ENCODE measurements at places on chromosomes 3 and 15. TPM values are rescaled to one million over a fixed set of nuclear protein-coding genes. Genes with fewer than 3 reads are reported as not detected.
A peak's percentile ranks its signal among the peaks of the same experiment; 100 is the strongest.

GOLGA8G gene
- not detected for total RNA-seq

DNA sequence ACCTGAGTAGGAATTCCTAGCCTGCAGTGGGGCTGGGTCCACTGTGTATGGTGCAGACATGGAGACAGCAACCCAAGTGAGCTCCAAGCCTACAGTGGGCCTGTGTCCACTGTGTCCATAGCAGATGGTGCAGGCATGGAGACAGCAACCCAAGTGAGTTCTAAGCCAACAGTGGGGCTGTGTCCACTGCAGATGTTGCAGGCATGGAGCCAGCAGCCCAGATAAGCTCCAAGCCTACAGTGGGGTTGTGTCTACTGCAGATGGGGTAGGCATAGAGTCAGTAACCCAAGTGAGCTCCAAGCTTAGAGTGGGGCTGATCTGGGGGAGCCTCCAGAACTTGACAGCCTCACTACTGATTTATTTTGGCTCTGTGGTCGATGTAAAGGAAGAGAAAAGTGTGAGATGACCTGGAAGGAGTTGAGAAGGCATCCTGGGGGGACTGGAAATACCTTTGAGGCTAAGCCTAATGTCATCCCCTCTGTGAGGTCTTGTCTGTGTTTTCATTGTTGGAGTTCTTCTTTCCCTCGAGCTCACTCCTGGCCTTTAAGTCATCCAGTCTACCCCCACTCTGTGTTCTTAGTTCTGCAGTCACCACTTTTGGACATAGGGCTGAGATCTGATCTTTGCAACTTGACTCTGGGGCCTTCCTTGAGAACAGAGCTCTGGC, 22.4 kb upstream of the IL16 start:
- no peak for DNase-seq

ITIH1 gene
- total RNA-seq = under 0.01 TPM

DNA sequence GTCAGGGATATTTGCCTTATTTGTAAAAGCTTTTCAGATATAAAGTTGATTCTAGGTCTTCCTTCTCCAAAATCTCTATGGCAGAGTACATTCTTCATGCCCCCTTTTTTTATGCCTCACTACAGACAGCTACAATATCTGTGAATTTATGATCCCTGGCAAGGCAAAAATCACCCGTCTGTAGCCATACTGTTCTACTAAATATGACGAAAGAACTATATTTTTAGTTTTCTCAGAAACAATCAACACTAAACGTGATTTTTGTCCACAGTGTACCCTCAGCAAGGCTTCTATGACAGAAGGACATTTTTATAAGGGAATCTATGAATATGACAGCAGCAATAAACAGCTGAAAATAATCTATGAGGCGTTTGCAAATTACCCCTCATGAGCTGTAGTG, 12.7 kb downstream of the LRTM1 start:
- no peak for DNase-seq

GRCh38 chr3:45309876-45310275, 78.5 kb upstream of the LARS2 start:
- DNase-seq = no peak

INSYN1 gene
- not detected for total RNA-seq

GRCh38 chr3:14222900-14223594, 44.4 kb downstream of the LSM3 start:
- DNase-seq = no peak

GRCh38 chr15:79192462-79193036, 90.0 kb upstream of the ANKRD34C start:
- no peak for DNase-seq

- no peak for DNase-seq
These were observed 26.5 kb downstream of the NANOGP8 start for GRCh38 chr15:35058534-35059054.

DNA sequence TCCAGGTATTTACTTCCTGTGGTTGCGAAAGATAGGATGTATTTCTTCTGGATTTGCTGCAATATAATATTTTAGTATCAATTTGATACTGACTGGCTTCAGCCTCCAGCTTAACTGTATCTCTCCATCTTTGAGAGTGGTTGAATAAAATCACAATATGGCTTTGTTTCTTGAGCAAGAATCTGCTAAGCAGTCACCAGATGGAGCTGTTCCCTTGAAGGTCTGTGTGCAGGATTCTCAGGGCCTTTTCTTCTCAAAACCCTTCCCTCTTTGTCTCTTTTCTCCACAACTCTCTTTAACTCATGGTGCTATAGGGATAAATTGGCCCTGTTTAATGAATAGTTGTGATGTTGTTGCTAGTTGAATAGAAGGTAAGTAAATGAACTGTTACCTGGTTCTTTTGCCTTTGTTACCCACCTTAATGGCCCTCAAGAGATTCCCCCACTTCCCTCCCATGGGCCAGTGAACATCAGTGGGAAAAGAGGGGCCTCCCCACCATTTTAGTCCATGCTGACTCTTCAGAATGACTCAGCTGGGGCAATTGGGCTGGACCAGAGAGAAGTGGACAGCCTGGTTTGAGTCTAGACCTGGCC, 34.8 kb upstream of the RAB6B start:
- DNase-seq = no peak

SSUH2 gene
- total RNA-seq = under 0.01 TPM

DNA sequence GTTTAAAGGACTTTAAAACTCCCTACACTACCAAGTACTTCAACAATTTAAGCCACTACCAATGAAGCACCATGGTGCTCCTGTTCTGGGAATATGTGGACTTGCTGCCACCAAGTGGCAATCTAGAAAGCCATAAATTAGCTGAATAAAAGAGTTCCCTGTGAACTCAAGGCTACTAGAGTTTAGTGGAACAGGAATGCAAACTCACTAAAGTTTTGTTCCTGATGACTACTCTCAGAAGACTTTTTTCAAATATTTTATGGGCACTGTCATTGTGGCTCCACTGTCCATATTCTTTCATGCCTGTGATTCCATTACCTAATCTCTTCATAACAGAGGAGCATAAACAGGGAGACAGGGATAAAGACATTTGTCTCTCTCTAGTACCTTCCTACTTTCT, 63.9 kb downstream of the TMCC1 start:
- peak; percentile 87 for DNase-seq

DNA sequence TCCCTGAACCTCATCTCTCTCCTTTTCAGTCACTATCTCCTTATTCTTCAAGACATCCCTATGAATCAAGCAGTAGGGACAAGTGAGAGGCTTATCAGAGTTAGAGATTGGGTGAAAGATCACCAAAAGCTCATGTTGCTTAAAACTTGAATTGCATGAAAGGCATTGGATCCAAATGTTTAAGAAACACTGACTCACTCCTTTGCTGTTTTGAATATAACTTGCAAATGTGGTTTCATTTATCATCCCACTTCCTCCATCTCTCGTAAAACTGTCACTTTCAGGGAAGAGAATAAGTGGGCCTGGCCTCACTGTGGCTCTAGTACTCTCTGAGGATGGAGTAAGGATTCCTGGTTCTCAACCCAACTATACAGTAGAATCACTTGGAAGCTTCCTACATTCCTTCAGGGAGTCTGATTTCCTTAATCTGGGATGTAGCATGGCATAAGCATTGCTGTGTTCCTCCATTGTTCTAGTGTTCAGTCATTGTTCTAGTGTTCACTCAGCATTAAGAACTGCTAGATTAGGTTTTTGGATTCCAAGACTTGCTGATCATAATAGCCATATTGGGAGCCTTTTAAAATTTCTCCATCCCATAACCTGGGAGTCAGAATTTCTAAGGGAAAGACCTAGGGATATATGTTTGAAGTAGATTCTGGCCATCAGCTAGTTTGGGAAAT, 171.8 kb downstream of the TMEM108 start:
- no peak for DNase-seq

GRCh38 chr3:71462586-71462985, 120.9 kb downstream of the FOXP1 start:
- DNase-seq = no peak

FEZF2 gene
- not detected for total RNA-seq

CCR8 gene
- not detected for total RNA-seq

DNA sequence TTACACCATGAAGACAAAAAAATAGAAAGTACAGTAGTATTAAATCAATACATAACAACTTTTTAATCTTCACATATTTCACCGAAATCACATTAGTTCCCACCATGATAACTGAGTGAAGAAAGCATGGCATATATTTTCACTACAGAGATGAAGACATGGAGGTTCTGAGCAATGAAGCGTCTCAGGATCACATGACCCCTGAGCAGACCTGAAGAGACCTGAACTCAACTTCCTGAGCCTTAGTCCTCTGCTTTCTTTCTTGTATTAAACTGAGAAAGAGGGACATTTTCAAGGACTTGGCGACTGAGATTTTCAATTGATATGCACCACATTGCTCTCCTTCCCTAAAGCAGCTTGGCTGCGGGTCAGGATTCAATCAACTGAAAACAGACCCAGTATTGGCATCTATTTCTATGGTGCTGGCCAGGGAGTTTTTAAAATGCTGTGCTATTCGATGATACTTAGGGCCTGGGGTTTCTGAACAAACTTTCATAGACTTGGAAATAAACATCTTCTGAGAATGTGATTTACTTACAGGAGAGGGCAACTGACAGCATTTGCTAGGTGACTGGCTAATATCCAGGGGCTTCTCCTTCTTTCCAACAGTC, 165.1 kb downstream of the LSAMP start:
- DNase-seq = no peak

DNA sequence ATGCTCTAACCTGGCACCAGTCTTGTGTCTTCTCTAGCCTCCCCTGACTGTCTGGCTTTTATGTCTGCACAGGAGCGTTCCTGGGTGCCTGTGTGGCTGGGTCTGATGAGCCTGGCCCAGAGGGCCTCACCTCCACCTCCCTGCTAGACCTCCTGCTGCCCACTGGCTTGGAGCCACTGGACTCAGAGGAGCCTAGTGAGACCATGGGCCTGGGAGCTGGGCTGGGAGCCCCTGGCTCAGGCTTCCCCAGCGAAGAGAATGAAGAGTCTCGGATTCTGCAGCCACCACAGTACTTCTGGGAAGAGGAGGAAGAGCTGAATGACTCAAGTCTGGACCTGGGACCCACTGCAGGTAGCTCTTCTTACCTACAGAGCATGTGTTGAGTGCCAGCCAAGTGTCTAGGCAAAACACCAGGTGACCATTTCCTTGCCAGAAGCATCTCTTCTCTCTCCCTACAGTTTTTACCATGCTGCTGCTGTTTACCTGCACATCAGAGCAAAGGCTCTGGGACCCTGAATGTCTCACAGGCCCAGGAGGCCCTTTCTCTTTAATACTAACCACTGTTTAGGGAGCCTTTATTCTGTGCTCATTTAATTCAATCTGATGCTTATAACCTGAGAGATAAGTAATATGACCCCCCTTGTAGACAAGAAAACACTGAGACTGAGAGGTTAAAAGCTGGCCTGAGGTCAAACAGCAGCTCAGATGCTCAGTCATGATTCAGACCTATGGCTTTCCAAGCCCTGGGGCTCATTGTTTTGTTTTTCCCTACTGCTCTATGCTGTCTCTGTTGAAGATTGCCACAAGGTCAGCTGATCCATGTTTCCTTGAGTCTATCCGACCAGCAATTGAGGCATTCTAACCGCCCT, 10.4 kb downstream of the PODXL2 start:
- no peak for DNase-seq

DNA sequence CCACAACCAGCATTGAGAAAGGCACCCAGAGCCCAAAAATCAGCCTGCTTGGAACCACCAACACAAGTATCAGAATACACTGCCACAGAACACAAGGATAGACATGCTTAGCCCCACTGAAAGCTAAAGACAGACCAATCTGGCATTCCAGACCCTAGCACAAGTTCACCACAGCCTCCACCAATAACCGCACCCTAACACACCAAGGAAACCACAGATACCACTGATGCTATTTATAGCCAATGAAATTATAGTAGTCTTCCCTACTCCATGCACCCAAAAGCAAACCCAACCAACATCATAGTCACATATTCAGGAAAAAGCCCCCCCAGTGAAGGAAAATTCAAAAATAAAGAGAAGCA, 83.9 kb upstream of the STT3B start:
- no peak for DNase-seq

DNA sequence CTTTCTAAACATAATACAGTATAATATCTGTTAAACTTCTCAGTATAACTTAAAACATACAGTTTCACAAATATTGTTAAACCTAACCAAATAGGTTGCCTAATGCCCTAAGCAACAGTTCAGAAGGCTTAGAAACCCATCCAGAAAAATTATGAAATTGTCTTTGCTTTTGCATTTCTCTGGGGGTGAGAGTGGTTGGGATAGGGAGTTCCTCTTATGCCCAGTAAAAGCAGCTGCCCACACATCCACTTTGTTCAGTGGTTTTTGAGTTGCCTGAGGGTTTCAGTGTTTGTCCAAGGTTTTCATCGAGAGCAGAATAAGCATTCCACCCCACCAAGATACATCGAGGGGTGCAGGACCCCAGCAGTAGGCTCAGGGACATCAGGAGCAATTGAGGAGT, 179.4 kb downstream of the CDIN1 start:
- DNase-seq = no peak

STRIT1 gene
- not detected for total RNA-seq

EXD1 gene
- not detected for total RNA-seq

GRCh38 chr3:17342119-17342518, 400.3 kb downstream of the TBC1D5 start:
- no peak for DNase-seq

MAP2K5 gene
- total RNA-seq = 8.6 TPM

GRCh38 chr3:175325440-175325839, 466.3 kb downstream of the NAALADL2 start:
- no peak for DNase-seq

DNA sequence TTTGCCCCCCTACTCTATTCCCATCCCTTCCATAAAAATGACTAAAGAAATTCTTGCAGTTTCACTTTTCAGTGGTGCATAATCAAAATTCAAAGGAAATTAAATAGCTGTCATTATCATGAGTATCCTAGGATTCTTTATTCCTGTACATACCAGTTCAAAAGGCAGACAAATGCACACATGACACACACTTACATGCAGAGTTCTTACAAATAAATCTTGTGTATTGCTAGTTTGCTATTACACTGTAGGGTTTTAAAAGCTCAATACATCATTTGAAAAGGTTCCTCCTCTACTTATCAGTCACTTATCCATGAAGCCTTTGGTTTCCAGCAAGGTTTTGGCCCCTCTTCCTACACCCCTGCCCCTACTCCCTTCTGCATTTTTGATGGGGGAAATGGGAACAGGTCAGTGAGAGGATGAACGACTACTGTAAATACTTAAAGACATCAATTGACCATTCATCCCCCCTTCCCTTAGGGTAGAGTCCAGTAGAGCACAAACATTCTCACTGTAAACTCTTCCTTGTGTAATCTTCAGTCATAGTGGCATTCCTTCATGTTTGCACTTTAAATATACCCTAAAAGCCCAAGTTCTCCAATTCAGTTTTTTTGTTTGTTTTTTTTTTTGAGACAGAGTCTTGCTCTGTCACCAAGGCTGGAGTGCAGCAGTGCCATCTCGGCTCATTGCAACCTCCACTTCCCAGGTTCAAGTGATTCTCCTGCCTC, 92.6 kb downstream of the SUCLG2 start:
- no peak for DNase-seq

GRCh38 chr15:39874890-39875549, 45.0 kb downstream of the GPR176 start:
- DNase-seq = no peak
